ENCODE measurements at places on chromosomes 4 and X.

DNA sequence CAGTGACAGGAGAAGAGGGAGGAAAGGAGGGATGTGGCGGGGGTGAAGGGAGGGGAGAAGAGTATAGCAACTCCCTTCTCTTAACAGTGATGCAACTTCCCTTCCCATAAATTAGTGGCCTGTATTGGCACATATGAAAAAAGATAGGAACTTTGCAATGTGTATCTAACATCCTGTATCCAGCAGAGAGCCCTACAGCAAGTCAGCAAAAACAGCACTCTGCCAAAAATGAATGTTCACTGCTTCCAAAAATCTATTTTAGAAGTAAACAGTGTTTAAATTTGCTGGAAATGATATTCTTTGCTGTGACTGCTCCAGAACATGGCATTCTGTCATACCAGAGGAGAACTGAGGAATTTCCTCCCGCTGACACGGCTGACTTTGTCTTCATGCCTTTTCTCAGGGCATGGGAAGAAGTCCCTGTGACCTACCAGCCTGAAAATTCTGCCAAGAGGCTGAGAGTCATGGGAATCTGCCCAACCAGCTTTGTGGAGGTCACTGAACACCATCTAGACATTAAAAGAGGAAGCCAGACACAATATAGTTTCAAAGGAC, 343.4 kb upstream of the RASGEF1B start:
- DNase-seq, result no peak

GRCh38 chr4:79661196-79661595, 253.2 kb upstream of the GK2 start:
- no peak for DNase-seq

- no peak for DNase-seq
Observed at GRCh38 chr4:30901461-30902451, 181.6 kb downstream of the PCDH7 start.

GRCh38 chrX:72020204-72020603, 109.6 kb downstream of the NHSL2 start:
- DNase-seq, result no peak

GRCh38 chr4:38615847-38616246, 48.2 kb upstream of the KLF3 start:
- no peak for DNase-seq

GRCh38 chr4:100895556-100896197, 377.9 kb upstream of the EMCN start:
- no peak for DNase-seq

- peak; percentile 81 for DNase-seq
Observed at GRCh38 chr4:1726146-1726934, 5.0 kb downstream of the TACC3 start.

- no peak for DNase-seq
Observed at GRCh38 chr4:40769266-40769665, 19.5 kb downstream of the NSUN7 start.

- no peak for DNase-seq
Observed at GRCh38 chrX:133639726-133640125, 224.4 kb upstream of the GPC4 start.

GRCh38 chrX:119512146-119512800, 44.0 kb downstream of the SLC25A5 start:
- DNase-seq, result no peak

DNA sequence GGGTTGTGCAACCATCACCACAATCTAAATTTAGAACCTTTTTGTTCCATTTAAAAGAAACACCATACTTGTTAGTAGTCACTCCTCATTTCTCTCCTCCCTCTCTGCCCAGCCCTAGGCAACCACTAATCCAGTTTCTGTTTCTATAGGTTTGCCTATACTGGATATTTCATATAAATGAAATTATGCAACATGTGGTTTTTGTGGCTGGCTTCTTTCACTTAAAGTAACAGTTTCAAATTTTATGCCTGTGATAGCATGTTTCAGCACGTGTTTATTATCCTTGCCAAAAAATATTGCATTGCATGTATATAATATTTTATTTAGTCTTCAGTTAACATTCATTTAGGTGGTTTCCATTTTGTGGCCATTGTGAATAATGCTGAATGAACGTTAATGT, 437.6 kb downstream of the IL1RAPL1 start:
- no peak for DNase-seq

DNA sequence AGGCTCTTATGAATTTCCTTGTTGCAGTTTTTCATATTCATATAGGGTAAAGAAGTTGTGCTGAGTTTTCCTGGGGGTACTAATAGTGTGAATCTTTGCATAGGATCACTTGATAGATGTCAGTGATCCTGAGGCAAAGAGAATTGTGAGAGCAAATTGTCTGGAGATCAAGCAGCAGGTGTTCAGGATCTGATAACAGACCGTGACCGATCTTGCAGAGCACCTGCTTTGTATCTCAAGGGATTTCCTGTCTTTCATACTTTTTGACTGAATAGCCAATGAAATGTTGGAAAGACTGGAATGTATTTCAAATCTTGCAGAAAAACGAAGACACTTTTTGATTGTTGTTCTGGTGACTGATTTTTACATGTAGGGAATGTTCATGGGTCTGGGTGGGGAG, 914.5 kb downstream of the STIM2 start:
- DNase-seq, result no peak

GRCh38 chrX:68420559-68420958, 12.7 kb downstream of the OPHN1 start:
- DNase-seq, result no peak

DNA sequence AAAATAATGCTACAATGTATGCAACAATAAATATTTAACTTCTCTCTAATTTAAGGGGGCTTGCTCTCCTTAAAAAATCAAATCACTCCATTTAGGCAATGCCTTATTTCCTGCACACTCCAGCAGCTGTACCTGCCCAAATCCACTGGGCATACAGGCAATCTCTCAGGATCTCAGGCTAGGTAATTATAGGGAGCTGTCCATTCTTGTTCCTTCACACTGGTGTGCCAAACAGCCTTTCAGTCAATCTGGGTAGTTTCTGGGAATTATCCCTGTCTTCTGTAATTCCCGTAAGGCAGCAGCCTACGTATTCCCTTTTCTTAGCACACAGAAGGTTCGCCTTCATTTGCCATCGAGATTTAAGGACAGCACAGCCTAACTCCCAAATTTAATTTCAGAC, 922.6 kb upstream of the SLIT2 start:
- no peak for DNase-seq

DNA sequence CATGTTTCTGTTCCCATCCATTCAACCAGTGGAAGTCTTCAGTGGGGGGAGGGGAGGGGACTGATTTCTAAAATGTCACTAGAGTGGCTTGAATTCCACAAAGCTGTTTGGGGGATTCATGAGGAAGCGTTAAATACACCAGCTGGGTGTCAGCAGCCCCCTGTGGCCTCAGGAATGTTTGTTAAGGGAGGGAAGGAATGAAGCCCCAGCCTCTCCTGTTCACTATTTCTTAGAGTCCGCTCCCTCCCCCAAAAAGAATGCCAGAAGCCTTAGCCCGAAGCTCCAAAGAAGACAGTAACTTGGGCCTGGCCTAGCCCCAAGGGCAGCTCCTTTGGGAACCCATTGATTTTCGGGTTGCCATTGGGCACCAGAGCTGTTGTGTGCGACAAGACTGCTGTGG, 3.3 kb downstream of the SHROOM2 start:
- DNase-seq, result no peak

DNA sequence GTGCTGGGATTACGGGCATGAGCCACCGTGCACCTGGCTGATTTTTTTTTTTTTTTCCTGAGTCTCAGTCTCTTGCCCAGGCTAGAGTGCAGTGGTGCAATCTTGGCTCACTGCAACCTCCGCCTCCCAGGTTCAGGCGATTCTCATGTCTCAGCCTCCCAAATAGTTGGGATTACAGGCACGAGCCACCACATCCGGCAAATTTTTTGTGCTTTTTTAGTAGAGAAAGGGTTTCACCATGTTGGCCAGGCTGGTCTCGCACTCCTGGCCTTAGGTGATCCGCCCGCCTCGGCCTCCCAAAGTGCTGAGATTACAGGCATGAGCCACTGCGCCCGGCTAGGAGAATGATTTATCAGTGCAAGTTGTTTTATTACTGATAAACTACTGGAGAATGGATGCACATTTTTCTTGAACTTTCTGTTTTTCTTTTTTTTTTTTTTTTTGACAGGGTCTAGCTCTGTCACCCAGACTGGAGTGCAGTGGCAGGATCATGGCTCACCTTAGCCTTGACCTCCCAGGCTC, 39.7 kb upstream of the DHRSX start:
- no peak for DNase-seq

DNA sequence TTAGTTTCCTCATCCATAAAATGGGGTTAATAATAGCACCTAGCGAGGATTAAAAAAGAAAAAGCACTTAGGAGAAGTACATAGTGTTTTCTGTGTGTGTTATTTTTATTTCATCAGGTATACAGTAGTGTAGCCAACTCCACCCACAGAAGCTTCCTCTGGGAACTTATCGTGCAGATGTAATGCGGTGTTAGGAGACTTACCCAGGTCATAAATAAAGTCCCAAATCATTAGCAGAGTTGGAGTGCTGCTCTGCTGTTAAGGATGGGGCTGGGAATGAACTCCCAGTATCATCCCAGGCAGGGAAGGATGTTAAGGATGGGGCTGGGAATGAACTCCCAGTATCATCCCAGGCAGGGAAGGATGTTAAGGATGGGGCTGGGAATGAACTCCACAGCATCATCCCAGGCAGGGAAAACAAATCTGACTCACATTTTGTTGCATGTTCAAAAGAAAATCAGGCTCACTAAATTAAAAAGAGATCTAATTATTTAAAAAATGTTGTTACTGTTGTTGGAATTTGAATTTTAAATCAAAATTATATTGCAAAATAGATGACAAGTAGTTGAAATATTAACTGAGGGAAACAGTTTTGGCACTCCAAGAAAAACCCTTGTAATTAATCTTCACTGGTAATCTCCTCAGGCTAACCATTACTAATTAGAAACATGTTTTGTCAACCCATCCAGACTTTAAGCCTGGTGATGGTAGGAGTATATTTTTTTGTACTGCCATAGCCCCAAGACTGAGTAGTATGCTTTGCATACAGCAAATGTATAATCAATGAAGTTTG, 10.2 kb upstream of the SFRP2 start:
- DNase-seq, result no peak

DNA sequence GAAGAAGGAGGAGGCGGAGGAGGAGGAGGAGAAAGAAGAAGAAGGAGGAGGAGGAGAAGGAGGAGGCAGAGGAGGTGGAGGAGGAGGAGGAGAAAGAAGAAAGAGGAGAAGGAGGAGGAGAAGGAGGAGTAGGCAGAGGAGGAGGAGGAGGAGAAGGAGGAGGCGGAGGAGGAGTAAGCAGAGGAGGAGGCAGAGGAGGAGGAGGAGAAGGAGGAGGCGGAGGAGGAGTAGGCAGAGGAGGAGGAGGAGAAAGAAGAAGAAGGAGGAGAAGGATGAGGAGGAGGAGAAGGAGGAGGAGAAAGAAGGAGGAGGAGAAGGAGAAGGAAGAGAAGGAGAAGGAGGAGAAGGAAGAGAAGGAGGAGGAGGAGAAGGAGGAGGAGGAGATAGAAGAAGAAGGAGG, 19.9 kb downstream of the MRFAP1 start:
- DNase-seq, result no peak

- DNase-seq, result no peak
Observed at GRCh38 chr4:186189656-186190055, 1.7 kb upstream of the CYP4V2 start.

DNA sequence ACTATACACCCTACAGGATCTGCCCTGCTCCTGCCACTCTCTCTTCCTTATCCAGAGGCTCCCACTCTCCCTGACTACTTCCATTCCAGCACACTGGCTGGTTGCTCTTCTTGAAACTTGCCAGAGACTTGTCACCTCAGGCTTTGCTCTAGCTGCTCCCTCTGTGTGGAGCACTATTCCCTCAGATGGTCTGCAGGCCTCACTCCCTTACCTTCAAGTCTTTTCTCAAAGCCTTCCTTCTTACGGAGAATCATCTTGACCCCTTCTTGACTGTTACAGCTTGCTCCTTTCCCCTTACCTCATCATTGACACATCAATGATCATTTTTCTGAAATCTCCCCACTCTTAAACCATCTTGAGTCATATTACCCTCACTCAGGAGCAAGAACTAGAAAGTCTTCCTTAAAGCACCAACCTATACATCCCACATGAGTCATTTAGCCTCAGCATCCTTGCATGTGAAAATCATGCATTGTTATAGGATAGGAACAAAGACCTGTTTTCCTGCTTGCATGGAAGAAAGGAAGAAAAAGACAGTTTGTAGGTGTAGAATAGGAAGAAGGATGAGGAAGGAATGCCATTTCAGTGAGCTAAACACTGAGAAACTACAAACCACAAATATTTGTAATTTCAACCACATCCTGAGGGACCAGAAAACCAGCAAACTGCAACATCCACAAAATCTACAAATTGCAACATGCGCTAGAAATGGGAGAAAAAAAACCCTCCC, 55.7 kb downstream of the ANTXR2 start:
- DNase-seq, result no peak

- no peak for DNase-seq
Observed at GRCh38 chrX:141405486-141405852, 163.2 kb upstream of the SPANXC start.

- no peak for DNase-seq
Observed at GRCh38 chr4:127214016-127214415, 418.7 kb upstream of the INTU start.

GRCh38 chrX:81957900-81958545, 756.1 kb downstream of the SH3BGRL start:
- no peak for DNase-seq

- DNase-seq, result no peak
Observed at GRCh38 chr4:14178421-14178820, 550.9 kb upstream of the BOD1L1 start.

- no peak for DNase-seq
Observed at GRCh38 chr4:24778464-24779225, 16.7 kb upstream of the SOD3 start.

DNA sequence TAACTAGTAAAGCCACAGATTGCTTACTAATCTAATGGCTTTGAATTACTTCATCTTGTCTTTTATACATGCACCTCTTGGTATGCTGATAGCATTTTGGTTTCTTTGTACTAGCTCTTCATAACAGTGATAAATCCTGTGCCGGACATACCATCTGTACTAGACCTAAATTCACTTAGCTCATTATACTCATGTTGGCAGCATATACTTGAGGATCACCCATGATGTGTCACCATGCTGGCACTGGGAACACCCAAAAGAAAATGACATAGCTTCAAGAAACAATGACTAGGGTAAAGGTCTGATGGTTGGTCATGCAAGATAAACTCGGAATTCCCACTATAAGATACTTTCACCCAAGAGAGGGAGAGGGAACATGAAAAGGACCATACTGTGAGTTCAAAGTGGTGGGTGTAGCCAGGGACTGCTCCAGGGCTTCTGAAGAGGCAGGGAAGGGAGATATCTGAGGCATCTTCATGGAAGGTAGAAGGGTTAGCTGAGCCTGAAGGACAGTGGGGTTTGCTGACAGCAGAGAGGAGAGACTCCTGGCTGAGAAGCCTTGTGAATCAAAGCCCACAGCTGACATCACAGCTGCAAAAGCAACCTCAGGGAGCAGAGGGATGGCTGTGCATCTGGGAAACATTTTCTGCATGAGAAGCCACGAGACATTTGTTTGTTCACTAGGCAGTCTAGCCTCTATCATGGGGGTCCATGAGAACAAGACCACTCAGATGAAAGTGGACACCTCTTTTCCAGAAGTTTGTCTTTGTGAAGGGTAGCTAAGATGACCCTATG, 314.2 kb downstream of the RAB28 start:
- DNase-seq, result no peak

Measured in stimulated activated naive CD4-positive, alpha-beta T cell treated with Interleukin-2 at 50 U/mL for 16 hours (primary cell).